ENCODE measurements at places on chromosomes 16 and 17.

GRCh38 chr17:63445954-63446752, at the start of gene CYB561:
Gene CYB561 (minus strand): TSS chr17:63446306. CDS start chr17:63437547, 8,759 bp downstream.
- peak; percentile 54 for DNase-seq

GRCh38 chr16:89921702-89922476, 1.3 kb upstream of the TUBB3 start:
- no peak for DNase-seq

DNA sequence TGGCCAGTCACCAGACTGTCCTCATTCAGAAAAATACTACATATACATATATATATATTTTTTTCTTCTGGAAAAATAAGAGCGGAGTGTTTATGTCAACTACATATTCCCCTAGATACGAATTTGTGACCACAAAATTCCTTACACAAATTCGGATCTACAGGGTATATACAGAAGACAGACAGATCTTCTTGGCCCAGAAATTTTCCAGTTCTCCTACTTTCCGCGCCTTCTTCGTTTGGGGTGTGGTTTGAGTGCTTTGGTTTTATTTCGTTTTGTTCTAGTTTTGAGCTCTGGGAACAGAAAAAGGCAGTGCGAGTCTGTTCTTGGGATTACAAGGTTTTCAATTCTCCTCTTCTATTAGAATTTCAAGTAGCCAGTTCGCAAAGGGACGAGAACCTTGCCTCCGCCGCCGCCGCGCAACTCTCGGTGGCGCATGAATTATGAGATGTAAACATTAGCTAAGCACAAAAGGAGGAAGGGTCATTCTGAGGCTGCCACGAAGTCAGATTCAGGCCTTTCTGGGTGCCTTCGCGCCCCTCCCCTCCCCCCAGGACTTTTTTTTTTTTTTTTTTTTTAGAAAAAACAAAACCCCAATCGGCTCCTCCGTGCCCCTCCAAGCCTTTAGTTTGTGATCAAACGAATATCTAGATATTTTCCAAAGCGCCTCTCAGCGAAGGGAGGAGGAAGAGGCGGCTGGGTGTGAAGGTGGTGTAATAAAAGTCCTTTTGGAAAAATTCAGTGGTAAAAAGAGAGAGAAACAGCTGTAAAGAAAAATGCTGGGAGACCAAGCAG, 1.8 kb upstream of the HOXB4 start:
- DNase-seq = no peak

- peak; percentile 19 for DNase-seq
These were observed 57.0 kb upstream of the KIFC3 start for GRCh38 chr16:57859331-57859730.

- peak; percentile 8 for DNase-seq
These were observed 151.0 kb upstream of the RBL2 start for GRCh38 chr16:53282975-53283946.

DNA sequence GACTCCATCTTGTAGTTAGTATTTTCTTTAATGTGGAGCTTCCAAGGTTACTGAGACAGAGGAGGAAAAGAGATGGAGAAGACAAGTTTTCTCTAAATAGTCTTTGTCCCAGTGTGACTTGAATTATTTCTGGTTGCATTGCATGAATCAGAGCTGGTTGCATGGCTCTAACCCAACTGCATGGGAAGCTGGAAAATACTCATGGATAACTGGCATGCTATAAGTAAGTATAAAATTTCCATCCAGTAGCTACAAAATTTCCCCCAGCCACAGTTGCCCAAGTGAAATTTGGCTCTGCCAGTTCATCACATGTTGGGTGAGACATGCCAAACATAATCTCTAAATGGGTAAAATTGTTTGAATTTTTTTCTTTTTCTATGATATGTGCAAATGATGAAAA, 1161.5 kb downstream of the CDH11 start:
- DNase-seq = no peak

DNA sequence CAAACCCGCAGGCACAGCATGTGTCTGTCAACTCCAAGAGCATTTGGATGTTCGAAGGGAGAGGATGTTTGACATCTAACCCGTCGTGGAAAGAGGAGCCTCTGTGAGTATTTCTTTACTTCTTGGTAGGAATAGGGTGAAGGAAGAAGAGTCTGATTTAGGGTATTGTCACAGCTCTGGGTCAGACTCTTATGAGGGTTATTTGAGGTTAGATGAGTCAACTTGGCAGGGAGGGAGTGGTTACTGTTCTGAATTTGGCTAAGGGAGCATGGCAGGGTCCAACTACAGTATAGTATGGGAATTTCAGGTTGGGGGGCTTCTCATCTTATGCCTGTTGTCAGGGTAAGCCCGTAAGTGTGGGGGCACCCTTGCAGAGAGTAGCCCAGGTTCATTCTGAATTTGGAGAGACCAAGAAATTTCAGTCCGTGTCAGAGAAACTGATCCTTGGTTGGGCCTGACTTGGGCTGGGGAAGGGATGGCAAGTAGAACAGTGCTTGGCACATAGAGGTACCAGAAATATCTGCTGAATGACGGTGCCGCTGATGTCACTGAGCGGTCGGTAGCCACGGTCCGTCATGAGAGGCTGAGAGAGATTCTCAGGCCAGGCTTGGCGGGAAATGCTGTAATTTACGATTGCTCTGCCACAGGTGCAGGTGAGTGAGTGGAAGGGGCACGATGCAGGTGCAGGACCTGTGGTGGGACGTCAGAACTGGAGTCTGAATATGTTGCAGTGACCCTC, 43.2 kb downstream of the MYH3 start:
- no peak for DNase-seq

- DNase-seq = no peak
These were observed 7.7 kb upstream of the SREBF1 start for GRCh38 chr17:17844500-17844899.
